T-helper 17 cell (primary cell): ENCODE measurements at places on chromosomes 13 and 19.

- H3K27me3 ChIP-seq = peaks cover 15% of the 10 kb centered on the region
- DNase-seq = no peak
Measured at GRCh38 chr13:111913761-111914140, 153.2 kb upstream of the SOX1 start.

GRCh38 chr19:34269968-34270621 is 15.7 kb downstream of the GARRE1 start:
- H3K27me3 ChIP-seq = no peaks in the 10 kb centered on the region
- peak; percentile 61 for DNase-seq
- peak overlapping the region; percentile 90 for H3K4me3 ChIP-seq
- H3K4me1 ChIP-seq = peaks cover 61% of the 10 kb centered on the region
- H3K27ac ChIP-seq = peak overlapping the region; percentile 99

DNA sequence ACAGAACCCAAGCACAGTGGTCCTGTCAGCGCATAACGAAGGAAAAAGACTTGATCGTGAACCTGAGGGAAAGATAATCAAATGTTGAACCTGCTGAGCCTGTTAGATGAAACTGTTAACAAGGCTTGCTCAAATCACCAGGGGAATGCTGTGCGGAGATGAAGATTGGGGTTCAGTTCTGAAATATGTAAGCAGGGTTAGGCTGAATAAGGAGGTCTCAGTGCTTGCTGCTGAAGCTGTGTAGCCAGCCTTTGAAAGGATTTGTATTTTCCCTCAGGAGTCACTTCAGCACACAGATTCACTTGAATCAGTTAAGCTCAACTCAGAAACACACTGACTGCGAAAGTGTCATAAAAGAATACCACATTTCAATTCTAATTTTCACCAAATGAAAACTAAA is 793.5 kb downstream of the OLFM4 start:
- no peak overlapping the region for H3K27ac ChIP-seq
- no peaks in the 10 kb centered on the region for H3K4me1 ChIP-seq
- H3K4me3 ChIP-seq = no peak overlapping the region
- no peak for DNase-seq

GRCh38 chr13:29993716-29994488 is 143.5 kb upstream of the UBL3 start:
- no peaks in the 10 kb centered on the region for H3K36me3 ChIP-seq
- H3K4me1 ChIP-seq = no peaks in the 10 kb centered on the region
- H3K4me3 ChIP-seq = no peak overlapping the region
- DNase-seq = no peak
- H3K27me3 ChIP-seq = peaks cover 10% of the 10 kb centered on the region

DNA sequence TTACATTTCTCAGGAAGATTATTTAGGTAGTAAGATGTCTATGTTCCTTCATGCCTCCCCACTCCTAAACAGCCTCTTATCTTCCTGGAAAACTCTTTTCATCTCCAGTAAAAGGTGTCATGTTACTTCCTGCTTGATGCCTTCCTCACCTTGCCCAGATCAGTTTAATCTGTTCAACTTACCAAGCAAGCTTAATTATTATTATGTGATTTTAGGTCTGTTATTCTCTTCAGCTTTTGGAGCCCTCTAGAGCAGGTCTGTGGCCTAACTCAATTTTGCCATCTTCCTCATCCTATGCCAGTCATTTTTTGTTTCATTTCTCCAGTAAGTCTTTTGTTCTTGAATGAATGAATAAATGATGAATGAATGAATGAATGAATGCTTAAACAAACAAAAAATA is 528.4 kb downstream of the DCT start:
- no peaks in the 10 kb centered on the region for H3K36me3 ChIP-seq
- no peak overlapping the region for H3K4me3 ChIP-seq
- no peak overlapping the region for H3K27ac ChIP-seq
- no peak for DNase-seq
- no peaks in the 10 kb centered on the region for H3K4me1 ChIP-seq
- no peaks in the 10 kb centered on the region for H3K27me3 ChIP-seq

DNA sequence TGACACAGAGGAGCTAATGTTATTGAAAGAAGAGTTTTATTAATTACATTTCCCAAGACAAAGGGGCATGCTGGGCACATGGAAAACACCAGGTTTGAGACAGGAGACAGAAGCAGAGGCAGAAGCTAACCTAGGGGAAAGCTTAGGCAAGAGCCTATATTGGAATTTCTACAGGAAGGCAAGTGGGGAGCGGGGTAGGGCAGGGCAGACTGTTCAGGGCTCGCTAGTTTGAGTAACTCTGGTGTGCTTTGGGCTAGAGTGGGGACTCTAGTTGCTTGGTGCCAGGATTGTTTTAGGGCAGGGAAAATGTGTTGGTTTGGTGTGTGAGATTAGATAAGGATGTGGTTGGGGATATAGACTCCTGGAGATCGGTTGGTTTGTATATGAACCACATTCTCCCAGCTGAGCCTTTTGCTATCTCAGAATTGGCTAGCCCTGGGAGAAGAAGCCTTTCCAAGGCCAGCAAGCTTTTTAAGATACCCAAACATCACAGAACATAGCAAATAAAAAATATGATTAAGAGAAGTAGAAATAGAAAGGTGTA is 8.4 kb upstream of the UFM1 start:
- H3K4me3 ChIP-seq = peak overlapping the region; percentile 25
- DNase-seq = no peak
- H3K27me3 ChIP-seq = peaks cover 6% of the 10 kb centered on the region
- H3K36me3 ChIP-seq = peaks cover 4% of the 10 kb centered on the region
- no peak overlapping the region for H3K27ac ChIP-seq

DNA sequence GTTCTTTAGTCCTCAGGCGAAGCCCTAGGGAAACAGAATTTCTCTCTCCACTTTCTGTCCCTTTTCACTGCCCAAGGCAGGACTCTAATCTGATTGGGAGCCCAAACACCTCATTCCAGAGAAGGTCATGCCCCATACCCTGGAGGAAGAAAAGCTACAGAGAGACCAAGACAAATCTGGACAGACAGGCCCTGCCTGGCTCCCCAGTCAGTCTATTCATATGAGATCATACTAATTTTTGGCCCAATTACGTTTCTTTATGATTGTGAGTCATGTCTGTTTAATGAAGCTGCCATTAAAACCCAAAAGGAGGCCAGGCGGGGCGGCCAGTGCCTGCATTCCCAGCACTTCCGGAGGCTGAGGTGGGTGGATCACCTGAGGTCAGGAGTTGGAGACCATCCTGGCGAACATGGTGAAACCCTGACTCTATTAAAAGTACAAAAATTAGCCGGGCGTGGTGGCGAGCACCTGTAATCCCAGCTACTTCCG is 3.3 kb upstream of the AP3D1 start:
- no peaks in the 10 kb centered on the region for H3K36me3 ChIP-seq
- H3K27ac ChIP-seq = no peak overlapping the region
- no peak overlapping the region for H3K4me3 ChIP-seq
- H3K4me1 ChIP-seq = peaks cover 18% of the 10 kb centered on the region

DNA sequence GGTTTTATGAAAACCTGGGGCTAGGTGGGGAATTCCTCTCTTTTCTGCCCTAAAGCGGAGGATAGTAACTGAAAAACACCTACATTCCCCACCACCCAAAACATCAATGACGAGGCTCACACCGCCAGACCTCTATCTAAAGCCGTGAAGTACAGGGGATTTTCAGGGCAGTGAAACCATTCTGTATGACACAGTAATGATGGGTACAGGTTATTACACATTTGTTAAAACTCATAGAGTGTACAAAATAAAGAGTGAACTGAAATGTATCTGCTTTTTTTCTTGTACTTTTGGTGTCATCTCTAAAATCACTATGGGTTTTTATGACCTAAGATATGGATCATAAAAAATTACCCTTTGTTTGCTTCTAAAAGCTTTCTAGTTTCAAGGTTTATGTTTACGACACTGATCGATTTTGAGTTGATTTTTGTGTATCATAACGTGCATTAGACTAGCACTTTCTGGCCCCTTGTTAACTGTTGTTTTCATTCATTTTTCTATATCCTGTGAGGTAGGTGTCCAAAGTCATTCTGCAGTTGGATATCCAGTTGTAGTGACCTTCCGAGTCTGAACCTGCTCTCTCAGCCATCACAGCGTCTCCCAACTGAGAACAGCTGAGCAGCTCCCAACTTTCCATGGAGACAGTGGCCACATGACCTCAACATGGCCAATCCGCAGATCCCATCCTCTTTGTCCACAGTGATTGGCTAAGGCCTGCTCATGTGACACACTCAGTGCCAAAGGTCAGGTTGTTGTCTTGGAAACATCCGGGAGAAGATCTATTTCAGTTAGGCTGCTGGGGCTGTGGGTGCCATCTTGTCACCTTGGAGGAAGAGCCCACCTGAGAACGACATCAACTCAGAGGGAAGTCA is 10.3 kb downstream of the MBD3L2B start:
- no peaks in the 10 kb centered on the region for H3K27me3 ChIP-seq
- no peak for DNase-seq
- H3K27ac ChIP-seq = peak overlapping the region; percentile 51
- no peaks in the 10 kb centered on the region for H3K36me3 ChIP-seq
- peaks cover 31% of the 10 kb centered on the region for H3K4me1 ChIP-seq
- H3K4me3 ChIP-seq = peak overlapping the region; percentile 21

DNA sequence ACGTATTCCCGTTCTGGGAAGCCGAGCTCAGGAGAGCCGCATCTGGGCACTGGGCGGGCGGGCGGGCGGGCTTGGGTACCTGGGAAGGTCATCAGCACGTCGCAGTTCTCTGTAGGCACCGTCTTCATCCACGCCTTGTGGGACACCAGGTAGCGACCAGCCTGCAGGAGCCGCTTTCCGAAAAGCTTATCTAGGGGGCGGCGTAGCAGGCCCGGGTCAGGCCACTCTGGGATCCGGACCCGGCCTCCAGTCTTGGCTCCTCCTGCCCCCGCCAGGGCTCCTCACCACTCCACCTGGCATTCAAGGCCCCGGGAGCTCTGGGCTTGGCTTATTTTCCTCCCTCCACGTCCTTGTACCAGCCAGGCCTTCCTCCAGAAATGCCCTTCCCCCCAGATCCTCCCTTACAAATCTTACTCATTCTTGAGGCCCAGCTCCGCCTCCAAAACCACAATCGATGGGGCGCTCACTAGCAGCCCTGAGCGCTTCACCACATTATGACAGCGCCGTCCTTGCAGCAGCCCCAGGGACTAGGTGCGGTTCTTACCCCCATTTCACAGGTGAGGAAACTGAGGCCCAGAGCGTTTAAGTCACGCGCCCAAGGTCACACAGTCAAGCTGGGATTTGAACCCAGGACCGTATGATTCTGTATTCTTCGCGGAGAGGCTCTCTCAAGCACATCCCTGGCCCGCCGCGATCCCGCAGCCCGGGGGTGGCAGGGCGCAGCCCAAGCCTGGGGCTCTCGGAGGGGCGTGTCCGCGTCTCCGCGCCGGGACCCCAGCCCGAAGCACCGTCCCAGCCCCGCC is 843 bp downstream of the ANO8 start:
- H3K4me3 ChIP-seq = peak overlapping the region; percentile 92
- H3K27ac ChIP-seq = no peak overlapping the region
- no peaks in the 10 kb centered on the region for H3K27me3 ChIP-seq
- H3K36me3 ChIP-seq = peaks cover 2% of the 10 kb centered on the region
- peaks cover 23% of the 10 kb centered on the region for H3K4me1 ChIP-seq
- peak; percentile 53 for DNase-seq

GRCh38 chr19:48779636-48780035 is 24.3 kb downstream of the FGF21 start:
- no peak overlapping the region for H3K4me3 ChIP-seq
- H3K27me3 ChIP-seq = peaks cover 6% of the 10 kb centered on the region
- DNase-seq = no peak
- H3K4me1 ChIP-seq = peaks cover 2% of the 10 kb centered on the region
- no peaks in the 10 kb centered on the region for H3K36me3 ChIP-seq
